ENCODE measurements at places on chromosomes 4 and X. TPM values are rescaled to one million over a fixed set of nuclear protein-coding genes. Genes with fewer than 3 reads are reported as not detected.

GRCh38 chr4:76339364-76339763 is 32.8 kb downstream of the STBD1 start:
- H3K4me1 ChIP-seq: no peaks in the 10 kb centered on the region
- no peak overlapping the region for H3K27ac ChIP-seq
- no peaks in the 10 kb centered on the region for H3K36me3 ChIP-seq
- no peak overlapping the region for H3K4me3 ChIP-seq
- DNase-seq: no peak
- H3K27me3 ChIP-seq: peaks cover 22% of the 10 kb centered on the region

DNA sequence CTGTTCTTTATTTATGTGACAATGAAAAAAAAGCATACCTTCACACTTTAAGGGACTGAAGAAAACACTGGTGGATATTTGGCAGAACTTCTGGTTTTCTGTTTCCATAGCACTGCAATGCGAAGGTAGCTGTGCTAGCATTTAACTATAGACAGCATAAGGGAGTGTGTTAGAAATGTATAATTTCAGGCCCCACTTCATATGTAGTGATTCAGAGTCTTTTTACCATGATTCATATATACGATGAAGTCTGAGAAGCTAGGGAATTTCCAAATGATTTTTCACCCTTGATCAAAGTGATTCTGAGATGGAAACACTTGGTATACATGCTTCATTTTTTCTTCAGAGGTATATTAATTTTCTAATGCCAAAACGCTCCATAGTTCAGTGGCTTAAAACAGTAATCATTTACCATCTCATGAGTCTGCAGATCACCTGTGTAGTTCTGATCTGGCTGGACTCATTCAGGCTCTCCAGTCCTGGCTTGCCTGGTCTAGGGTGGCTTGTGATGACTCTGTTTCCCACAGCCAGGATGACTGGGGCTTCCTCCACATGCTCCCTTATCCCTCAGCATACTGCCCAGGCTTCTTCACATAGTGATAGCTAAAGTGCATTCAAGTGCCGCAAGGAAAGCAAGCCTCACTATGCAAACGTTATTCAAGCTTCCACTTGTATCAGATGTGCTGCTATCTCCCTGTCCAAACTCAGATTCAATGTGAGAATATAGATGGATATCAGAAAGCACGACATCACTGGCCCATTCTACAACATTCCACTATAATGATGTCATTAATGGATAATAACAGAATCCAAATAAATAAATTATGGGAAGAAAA is 790.1 kb downstream of the TECRL start:
- H3K4me3 ChIP-seq: no peak overlapping the region
- H3K27me3 ChIP-seq: no peaks in the 10 kb centered on the region
- H3K4me1 ChIP-seq: no peaks in the 10 kb centered on the region
- no peak overlapping the region for H3K27ac ChIP-seq

DNA sequence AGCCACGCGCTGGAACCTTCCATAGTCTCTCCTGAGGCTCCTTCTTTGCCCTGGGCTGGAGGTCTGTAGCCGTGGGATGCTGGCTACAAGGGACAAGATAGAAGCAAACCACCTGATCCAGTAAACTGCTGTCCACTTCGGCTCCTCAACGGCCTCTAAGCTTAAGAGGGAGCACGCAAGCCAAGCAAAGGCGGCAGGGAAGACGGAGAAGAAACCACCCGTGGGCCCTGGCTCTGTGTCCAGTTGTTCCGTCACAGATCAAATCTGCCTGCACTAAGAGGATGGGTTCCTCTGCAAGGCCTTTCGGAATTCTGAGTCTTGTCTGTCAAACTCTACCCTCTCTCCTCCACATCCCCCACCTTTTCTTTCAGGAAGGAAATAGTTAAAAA is 401 bp upstream of the EDNRA start:
- no peaks in the 10 kb centered on the region for H3K36me3 ChIP-seq
- H3K4me1 ChIP-seq: no peaks in the 10 kb centered on the region
- H3K27ac ChIP-seq: no peak overlapping the region

The CENPE gene
- total RNA-seq: 9.8 TPM

Data from T-helper 17 cell (primary cell).